ENCODE measurements at places on chromosomes 3 and 15. TPM values are rescaled to one million over a fixed set of nuclear protein-coding genes. Genes with fewer than 3 reads are reported as not detected.
A peak's percentile ranks its signal among the peaks of the same experiment; 100 is the strongest.

DNA sequence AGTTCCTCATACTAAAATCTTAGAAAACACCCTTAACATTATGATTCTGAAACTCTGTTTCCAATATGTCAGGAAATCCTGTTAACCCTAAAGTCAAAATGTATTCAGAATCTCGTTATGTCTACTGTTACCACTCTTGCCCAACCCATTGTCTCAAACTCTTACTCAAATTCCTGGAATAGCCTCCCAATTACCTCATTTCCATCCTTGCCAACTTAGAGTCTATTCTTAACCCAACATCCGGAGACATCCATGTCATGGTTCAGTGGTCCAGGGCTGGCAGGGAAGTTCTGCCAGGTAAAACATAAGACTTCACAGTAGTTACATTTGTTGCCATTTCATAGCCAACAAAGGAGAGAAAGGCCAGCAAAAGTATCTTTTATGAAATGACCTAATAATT is 593.9 kb downstream of the PYDC2 start:
- DNase-seq, result no peak

- DNase-seq, result peak; percentile 66
These were observed 664 bp upstream of the LARP6 start for GRCh38 chr15:70854666-70854976.

The UBL7 gene
- 44.9 TPM for polyA plus RNA-seq

The SPINK8 gene
- polyA plus RNA-seq, result not detected

The LYZL4 gene
- polyA plus RNA-seq, result not detected

- peak; percentile 9 for DNase-seq
These were observed at the start of gene RYR3 for GRCh38 chr15:33310481-33311311. RYR3 (plus strand) TSS chr15:33310967; CDS start chr15:33311046, 79 bp downstream.

- no peak for DNase-seq
These were observed 49.3 kb upstream of the TRPM1 start for GRCh38 chr15:31150732-31151231.

DNA sequence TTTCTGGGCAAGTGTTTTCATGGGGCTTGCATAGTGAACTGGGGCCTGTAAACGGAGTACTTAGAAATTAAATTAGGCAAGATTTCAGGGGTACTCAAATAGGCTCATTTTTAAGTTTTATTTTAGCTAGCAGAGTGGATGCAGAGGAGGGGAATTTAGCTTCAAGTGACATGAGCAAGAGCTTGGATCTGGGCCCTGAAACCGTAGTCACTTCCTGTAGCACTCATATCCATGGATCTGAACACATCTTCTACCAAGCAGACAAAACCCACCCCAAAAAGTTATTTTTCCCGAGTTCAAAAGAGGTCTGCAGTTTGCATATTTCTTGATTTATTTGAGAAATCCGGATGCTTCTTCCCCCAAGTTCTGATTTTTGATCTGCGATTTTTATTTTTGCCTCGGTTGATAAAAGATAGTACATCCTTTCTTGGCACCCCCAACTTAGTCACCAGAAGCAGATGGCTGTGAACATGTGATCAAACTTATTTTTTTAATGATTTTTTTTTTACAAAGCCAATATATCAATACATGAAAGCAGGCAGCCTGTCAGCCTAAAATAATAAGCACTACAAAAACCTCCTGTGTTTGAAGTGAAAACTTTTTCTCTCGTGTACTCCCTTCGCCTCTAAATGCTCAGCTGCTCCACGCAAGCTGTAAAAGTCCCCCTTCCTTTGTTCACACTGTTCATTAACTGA is 36.6 kb upstream of the STT3B start:
- peak; percentile 70 for DNase-seq

The NR2E3 gene
- polyA plus RNA-seq, result 0.08 TPM

The TAGLN3 gene
- polyA plus RNA-seq, result 1.2 TPM

- DNase-seq, result no peak
These were observed 125.0 kb upstream of the TRIM42 start for GRCh38 chr3:140552898-140553297.

The GPR62 gene
- polyA plus RNA-seq, result 0.02 TPM

The ZIC1 gene
- polyA plus RNA-seq, result 0.46 TPM

DNA sequence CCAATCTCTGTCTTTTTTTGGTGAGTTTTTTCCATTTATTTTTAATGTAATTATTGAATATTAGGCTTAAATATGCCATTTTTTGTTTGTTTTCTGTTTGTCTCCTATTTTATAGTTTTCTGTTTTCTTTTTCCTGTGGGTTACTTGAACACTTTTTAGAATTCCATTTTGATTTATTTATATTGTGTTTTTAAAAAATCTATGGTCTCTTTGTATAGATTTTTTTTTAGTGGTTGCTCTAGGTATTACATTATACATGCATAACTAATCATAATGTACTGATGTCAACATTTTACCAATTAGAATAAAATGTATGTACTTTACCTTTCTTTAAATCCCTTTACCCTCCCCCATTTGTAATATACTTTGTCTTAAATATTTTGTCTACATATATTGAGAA is 56.2 kb downstream of the RASA2 start:
- DNase-seq, result no peak

The SLC22A14 gene
- 0.05 TPM for polyA plus RNA-seq

The OR5H15 gene
- not detected for polyA plus RNA-seq

Data from fibroblast of lung (primary cell).